ENCODE measurements at places on chromosomes 1 and 21. TPM values are rescaled to one million over a fixed set of nuclear protein-coding genes. Genes with fewer than 3 reads are reported as not detected.

HAPLN2 gene
- not detected for total RNA-seq

OSCP1 gene
- 8.6 TPM for total RNA-seq

SEMA6C gene
- total RNA-seq = 2.0 TPM

LCE1B gene
- total RNA-seq = not detected

ANXA9 gene
- total RNA-seq = not detected

TNNT2 gene
- total RNA-seq = under 0.01 TPM

ABCG1 gene
- 3.3 TPM for total RNA-seq

DCDC2B gene
- not detected for total RNA-seq

RHEX gene
- not detected for total RNA-seq

CD84 gene
- not detected for total RNA-seq

All from smooth muscle cell of the pulmonary artery (primary cell).